Stimulated activated CD4-positive, alpha-beta T cell treated with anti-CD3 and anti-CD28 coated beads, Interleukin-15, amount 100 ng/mL, for 1 hour (primary cell): ENCODE measurements at places on chromosomes 16 and 17.

GRCh38 chr16:371515-372301 lies 1.4 kb upstream of the MRPL28 start:
- DNase-seq = no peak

DNA sequence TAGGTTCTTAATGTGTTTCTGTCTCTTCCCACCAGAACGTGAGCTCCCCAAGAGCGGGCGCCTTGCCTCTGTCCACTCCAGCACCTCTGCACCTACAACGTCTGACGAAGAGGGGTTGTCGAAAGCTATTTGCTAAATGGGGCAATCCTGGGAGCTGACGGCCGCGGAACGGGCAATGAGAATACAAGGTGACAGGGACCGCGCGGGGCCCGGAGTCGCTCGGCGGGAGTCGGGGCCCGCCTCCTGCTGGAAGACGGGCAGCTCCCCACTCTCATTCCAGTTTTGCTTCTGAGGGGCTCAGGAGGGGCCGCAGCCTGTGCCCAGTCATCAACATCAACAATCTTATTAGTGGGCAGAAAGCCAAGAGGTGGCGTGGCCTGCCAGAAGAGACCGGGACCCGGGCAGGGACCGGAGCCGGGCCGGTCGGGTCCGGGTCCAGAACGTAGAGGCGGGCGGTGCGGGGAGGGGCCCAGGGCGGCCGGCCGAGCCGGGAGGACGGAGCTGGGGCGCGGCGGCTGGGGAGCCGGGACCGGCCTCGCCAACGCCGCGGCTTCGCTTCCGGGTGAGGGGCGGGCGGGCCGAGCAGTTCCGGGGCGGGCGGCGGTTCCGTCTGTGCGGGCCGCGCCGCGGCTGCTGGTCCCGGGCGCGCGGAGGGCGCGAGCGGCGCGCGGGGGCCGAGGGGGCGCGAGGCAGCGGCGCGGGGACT lies at the start of gene MOSMO:
MOSMO (plus strand) TSS at position 603 of the 706 bp plus-strand sequence. CDS start 191 bp downstream, outside the sequence.
- peak; percentile 50 for DNase-seq

- DNase-seq = no peak
Observed at GRCh38 chr16:20137194-20137593, 63.5 kb upstream of the GPR139 start.

DNA sequence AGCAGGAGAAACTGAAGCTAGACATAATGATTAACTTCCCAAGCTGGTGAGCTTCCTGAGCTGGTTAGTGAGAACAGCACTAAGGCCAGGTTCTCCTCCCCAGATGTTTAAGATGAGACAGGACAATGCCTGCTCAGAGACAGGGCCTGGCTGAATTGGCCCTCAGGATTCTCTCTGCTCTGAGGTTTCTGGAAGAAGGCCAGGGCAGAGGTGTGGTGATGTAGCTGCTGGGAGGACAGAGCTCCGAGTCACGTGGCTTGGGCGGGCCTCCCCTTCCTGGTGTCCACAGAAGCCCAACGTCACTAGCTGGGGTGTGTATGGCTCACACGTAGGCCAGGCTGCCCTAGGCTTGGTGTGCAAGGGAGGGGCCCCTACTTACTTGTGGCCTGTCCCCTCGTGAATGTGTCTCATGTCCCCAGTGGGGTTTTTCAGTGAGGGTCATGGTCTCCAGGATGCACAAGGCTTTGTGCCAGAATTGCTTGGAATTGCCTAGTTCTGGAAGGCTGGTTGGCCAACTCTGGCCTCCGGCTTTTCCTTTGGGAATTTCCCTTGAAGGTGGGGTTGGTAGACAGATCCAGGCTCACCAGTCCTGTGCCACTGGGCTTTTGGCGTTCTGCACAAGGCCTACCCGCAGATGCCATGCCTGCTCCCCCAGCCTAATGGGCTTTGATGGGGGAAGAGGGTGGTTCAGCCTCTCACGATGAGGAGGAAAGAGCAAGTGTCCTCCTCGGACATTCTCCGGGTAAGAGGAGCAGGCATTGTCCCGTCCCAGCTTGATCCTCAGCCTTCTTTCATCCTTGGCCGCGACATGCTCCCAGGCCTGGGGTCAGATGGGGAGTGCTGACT lies 3.4 kb downstream of the NOD2 start:
- no peak for DNase-seq

GRCh38 chr16:86692426-86692825 lies 114.1 kb downstream of the FOXL1 start:
- DNase-seq = no peak

DNA sequence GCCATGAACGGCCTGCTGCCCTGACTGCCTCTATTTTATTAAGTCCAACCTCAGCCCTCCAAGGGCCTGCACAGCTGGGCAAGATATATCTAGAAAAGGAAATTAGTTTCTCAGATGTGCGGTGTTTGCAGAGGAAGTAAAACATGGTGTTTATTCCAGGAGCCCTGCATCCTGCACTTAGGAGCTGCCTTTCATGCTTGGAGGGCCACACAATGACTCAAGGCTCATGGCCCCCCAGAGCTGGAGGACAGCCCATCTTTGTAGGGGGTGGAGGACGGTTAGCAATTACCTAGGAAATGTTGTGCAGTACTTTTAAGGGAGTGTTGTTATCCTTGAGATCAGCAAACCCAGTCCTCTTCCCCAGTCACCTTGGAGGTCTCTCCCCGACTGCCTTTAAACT lies 80.5 kb downstream of the COPRS start:
- DNase-seq = no peak

DNA sequence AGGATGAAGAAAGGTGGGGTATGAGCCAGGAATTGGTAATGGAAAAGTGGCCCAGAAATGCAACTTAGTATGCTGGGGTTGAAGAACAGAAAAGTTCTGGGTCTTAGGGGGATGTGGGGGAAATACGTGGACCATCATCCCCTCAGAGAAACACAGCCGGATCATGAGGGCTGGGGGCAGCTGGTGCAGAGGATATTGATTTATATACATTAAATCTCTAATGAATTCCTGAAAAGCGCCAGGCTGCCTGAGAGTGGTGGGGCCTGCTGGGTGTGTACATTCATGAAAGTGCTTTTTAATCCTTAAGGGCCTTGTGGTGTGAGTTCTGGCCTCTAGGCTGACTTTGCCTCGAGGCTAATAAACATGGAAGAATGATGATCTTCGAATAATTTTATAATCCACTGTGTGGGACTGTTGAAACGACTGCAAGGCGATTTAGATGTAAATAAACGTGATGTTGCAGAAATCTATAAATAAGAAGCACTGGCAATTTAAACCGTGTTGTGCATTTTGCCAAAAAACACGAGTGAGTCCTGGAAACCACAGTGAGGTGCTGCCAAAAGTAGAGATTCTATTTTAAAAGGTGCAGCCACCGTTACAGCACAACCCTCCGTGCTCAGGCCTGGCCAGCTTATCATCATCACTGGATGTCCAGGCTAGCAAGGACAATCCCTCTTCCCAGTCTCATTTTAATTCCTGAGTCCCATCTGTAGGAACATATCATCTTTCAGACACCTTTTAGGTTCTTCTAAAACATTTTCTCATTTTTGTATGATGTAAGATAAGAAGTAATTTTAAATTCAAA lies 32.1 kb downstream of the PRKAR1A start:
- DNase-seq = no peak

DNA sequence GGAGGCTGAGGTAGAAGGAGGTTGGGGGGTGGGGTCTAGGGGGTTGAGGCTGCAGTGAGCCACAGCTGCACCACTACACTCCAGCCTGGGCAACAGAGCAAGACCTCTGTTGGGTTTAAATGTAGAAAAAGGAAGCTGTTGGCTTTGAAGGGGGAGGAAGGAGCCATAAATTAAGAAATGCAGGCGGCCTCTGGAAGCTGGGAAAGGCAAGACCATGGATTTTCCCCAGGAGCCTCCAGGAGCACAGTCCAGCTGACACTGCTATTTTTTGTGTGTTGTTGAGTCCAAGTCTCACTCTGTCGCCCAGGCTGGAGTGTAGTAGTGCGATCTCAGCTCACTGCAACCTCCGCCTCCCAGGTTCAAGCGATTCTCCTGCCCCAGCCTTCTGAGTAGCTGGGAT lies 15.9 kb downstream of the LITAF start:
- DNase-seq = no peak

GRCh38 chr17:65154770-65155589 lies 17.8 kb downstream of the RGS9 start:
- no peak for DNase-seq

GRCh38 chr16:29977063-29977825 lies 3.6 kb downstream of the TAOK2 start:
- DNase-seq = no peak
